ENCODE measurements at places on chromosomes 1 and 21. TPM values are rescaled to one million over a fixed set of nuclear protein-coding genes. Genes with fewer than 3 reads are reported as not detected.

DNA sequence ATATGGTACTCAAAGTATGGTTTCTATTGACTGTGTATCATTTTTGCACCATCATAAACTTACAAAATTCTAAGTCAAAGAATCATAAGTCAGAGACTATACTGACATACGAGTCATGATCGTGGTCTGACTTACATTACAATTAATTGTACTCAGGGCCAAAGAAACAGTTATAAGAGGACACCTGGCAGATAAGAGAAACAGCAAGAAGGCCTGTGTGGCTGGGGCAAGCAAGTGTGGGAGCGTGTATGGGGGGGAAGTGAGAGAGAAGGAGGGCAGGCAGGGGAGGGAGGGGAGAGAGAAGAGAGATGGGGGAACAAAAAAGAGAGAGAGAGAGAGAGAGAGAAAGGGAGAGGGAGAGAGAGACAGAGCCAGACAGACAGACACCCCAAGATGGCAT, 70.9 kb downstream of the RERE start:
- H3K36me3 ChIP-seq: no peaks in the 10 kb centered on the region
- H3K27ac ChIP-seq: no peak overlapping the region
- no peak for DNase-seq
- H3K4me1 ChIP-seq: no peaks in the 10 kb centered on the region

The E2F2 gene
- 1.0 TPM for total RNA-seq

GRCh38 chr1:62334434-62334985, 15.3 kb upstream of the KANK4 start:
- H3K4me3 ChIP-seq: no peak overlapping the region
- no peaks in the 10 kb centered on the region for H3K27me3 ChIP-seq
- no peaks in the 10 kb centered on the region for H3K36me3 ChIP-seq
- H3K27ac ChIP-seq: no peak overlapping the region
- no peak for DNase-seq

DNA sequence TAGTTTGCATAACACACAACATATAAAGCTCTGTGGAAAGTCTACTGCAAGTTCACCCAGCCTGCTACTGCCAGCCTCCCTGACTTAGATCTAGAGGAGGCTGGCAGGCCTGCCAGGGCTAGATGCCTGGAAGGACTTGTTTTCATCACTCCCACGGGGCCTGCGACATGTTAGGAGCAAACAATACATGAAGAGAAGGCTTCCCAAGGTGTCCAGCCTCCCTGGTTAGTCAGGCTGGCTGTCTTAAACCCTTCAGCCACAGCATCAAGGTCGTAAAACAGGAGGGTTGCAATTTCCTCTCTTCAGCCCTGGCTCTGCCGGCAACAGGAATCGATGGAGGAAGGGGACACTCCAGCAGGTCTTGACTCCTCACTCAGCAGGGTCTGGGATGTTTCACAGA, 104.5 kb downstream of the NGF start:
- no peaks in the 10 kb centered on the region for H3K36me3 ChIP-seq
- H3K4me1 ChIP-seq: no peaks in the 10 kb centered on the region

GRCh38 chr1:67722292-67722944, 37.4 kb downstream of the GADD45A start:
- H3K4me3 ChIP-seq: no peak overlapping the region
- no peaks in the 10 kb centered on the region for H3K27me3 ChIP-seq
- no peak overlapping the region for H3K27ac ChIP-seq
